Lung microvascular endothelial cell (primary cell): ENCODE measurements at places on chromosomes 12 and 14.
A peak's percentile ranks its signal among the peaks of the same experiment; 100 is the strongest.

GRCh38 chr12:77625441-77625840, 205.3 kb upstream of the NAV3 start:
- DNase-seq: no peak

DNA sequence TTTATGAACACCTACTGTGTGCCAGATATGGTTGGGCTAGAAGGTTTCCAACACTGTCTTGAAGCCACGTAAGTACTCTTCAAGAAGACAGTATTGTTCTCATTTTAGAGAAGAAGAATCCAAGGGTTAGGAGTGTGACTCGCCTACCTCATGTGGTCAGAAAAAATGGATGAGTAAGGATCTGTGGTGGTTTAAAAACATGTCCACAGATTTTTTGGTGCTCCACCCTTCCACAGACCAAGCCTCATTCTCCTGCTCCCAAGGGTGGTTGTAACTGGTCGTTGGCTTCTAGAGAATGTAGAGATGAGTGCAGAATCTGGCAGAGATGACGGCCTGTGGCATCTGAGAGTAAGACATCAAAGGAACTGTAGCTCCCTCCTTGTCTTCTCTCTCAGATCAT, 30.3 kb upstream of the TTC7B start:
- DNase-seq: no peak

DNA sequence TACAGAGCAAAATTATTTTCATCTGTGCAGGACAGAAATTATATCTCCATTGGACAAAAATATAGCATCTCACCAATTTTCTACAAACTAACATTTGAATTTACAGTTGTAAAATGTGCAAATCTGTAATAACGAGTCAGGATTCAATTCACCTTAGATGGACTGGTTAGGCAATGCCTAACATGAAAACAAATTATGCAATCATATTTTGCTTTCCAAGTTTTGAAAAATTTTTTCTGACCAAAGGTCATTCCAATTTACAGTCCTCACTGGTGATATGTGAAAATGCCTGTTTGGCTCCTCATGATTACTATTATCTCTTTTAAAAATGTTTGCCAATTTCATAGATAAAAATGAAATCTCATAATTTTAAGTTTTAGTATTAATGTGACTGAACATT, 6.5 kb upstream of the CPM start:
- no peak for DNase-seq

GRCh38 chr12:122471324-122472226, 29.2 kb downstream of the ZCCHC8 start:
- DNase-seq: peak; percentile 85

GRCh38 chr12:104682790-104683279, 226.1 kb downstream of the CHST11 start:
- DNase-seq: no peak

DNA sequence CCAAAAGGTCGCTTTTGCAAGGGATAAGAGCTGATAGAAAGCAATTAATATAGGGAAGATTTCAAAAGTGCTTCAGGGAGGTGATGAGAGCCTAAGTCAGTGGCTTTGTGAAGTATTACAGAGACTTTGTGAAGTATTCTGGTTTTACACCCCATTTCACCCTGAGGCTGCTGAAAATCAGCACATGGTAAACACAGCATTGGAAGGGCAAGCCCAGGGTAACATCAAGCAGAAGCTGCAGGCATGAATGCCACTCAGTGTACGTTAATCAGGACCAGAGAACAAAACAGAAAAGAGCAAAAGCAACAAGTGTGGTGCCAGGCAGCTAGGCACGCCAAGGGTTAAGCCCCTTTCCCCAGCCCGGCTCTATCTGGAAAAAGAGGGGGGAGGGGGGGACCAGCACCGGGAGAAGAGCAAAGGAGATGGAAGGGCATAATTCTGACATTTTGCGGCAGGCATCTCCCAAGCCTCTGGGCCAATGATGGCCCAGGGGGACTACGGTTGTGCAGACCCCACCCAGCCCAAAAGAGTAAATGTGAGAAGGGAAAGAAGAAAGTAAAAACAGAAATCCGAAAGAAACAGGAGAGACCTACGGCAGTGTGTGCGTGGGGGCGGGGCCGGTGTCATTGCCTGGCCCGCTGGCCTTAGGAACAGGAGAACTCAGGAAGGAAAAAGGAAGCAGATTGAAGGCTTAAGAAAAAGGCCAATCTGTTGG, 58.9 kb downstream of the DHRS2 start:
- DNase-seq: peak; percentile 20

GRCh38 chr12:57782243-57782607, 362 bp upstream of the TSFM start:
- DNase-seq: no peak

DNA sequence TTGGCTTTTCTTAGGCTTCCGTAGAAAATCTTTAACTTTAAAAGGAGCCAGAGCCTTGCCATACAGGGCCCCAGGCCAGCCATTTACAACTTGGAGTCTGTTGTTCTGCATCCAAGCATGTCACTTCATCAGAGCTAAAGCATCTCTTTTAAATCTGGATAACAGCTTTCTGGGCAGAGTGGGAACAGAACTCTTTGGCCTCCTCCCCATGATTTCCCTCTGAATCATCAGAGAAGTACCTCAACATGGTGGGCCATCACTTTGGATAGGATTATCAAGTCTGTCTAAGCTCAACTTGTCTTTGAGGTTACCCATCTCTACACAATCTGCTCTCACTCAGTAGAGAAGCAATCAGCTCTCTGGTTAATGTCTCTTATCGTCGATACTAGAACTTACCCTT, 170.9 kb downstream of the SLC6A15 start:
- DNase-seq: no peak

GRCh38 chr12:114218136-114218535, 187.8 kb downstream of the TBX5 start:
- no peak for DNase-seq

- DNase-seq: no peak
These were observed 26.6 kb downstream of the GPRC5D start for GRCh38 chr12:12925388-12925787.

DNA sequence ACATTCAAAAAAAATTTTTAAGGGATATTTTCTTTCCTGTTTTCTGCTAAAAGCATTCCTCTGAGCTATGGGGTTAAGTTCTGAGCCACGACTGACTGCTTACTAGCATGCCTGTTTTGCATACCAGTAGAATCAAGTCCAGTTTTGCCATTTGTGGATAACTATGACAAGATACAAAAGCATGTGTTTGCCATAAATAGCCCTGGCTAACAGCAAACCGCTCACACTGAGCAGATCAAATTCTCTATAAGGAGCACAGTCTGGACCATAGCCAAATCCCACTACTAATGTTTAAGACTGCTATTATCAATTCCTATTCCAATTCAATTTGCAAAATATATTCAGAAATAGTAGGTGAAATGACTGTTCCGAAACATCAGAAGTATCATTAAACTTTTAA, 3.2 kb downstream of the CFL2 start:
- DNase-seq: peak; percentile 24

DNA sequence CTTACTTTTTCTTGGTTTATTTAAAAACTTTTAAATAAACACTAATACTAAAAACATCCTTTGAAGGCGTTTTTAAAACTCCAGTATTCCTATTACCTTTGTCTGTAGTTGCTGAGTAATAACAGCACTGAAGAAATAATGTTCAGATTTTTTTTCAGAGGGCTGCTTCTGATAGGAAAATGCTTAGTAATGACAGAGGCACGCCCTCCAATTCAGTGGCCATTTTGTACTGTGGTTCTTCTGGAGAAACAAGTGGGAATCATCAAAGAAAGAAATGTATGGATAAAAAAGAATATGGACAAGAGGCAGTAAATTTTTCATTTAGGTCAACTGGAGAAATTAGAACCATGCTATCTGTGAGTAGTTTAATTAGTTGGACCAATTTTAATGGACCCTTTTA, 13.6 kb downstream of the VEZT start:
- peak; percentile 80 for DNase-seq

GRCh38 chr14:95522556-95522955, 6.1 kb upstream of the SYNE3 start:
- no peak for DNase-seq

DNA sequence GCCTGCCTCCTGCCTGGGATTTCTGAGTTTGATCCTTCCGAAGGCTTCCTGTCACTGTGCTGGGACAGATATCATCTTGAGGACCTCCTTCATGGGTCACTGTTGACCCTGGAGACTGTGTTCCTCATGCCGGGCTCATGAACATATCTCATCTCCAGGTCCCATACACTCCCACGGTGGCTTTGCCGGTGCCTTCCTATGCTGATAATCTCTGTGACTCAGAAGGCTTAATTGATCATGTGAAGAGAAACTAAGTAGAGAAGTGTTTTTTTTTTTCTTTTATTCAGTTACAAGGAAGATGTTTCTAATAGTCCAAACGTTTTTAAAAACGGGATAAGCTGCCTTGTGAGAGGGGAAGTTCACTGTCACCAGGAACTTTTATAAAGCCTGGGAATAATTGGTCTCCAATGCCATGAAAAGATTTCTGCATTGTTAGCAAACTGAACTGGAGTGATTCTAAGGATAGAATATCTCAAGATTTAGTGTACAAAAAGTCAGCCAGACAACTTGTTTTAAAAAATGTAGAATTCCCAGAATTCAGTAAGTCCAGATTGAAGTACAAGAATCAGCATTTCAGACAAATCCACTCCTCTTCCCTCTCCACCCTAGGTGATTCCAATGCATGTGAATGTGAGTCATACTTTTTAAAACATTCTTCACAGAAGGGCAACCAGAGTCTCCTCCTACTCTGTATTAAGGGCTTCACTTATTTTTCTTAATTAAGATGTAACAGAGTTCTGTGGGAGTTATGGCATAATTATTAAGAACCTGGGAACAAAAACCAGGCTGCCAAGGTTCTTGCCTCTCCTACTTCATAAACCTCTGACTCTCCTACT, 139.8 kb upstream of the LGR5 start:
- DNase-seq: no peak

GRCh38 chr12:113612076-113612728, 140.5 kb upstream of the LHX5 start:
- DNase-seq: no peak

DNA sequence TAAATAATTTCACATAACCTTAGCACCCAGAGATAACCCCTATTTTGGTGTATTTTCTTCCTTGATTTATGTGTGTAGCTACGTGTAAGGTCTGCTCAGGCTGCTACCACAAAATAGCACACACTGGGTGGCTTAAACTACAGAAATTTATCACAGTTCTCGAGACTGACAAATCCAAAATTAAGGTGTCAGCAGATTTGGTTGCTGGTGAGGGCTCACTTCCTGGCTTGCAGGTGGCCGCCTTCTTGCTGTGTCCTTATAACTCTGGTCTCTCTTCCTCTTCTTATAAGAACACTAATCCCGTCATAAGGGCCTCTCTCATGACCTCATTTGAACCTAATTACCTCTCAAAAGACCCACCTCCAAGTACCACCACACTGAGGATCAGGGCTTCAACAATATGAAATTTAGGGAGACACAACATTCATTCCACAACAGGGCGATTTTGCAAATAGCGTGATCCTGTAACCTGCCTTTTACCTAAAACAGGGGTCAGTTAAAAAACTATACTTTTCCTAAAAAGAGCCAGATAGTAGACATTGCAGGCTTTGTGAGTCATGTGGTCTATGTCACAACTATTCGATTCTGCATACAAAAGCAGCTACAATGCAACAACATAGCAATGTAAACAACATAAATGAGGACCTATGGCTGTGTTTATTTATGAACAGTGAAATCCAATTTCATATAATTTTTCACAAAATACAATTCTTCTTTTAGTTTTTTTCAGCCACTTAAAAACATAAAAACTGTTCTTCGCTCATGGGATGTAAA, 371.7 kb downstream of the DPF3 start:
- DNase-seq: no peak
